Panc1 (cell line): ENCODE measurements at places on chromosomes 3 and 15. TPM values are rescaled to one million over a fixed set of nuclear protein-coding genes. Genes with fewer than 3 reads are reported as not detected.

Gene NR1I2
- not detected for total RNA-seq

Gene RYK
- total RNA-seq = 82.7 TPM

Gene ERICH6
- 0.28 TPM for total RNA-seq

Gene GOLGA6L24
- not detected for total RNA-seq

Gene TEX55
- not detected for total RNA-seq

Gene ALDH1A2
- 0.98 TPM for total RNA-seq

Gene CDC25A
- total RNA-seq = 12.8 TPM

Gene IFT80
- 35.1 TPM for total RNA-seq
